ENCODE measurements at places on chromosomes 16 and 17.

- peak; percentile 54 for DNase-seq
Observed at GRCh38 chr17:39752241-39752881, 14.6 kb downstream of the GRB7 start.

DNA sequence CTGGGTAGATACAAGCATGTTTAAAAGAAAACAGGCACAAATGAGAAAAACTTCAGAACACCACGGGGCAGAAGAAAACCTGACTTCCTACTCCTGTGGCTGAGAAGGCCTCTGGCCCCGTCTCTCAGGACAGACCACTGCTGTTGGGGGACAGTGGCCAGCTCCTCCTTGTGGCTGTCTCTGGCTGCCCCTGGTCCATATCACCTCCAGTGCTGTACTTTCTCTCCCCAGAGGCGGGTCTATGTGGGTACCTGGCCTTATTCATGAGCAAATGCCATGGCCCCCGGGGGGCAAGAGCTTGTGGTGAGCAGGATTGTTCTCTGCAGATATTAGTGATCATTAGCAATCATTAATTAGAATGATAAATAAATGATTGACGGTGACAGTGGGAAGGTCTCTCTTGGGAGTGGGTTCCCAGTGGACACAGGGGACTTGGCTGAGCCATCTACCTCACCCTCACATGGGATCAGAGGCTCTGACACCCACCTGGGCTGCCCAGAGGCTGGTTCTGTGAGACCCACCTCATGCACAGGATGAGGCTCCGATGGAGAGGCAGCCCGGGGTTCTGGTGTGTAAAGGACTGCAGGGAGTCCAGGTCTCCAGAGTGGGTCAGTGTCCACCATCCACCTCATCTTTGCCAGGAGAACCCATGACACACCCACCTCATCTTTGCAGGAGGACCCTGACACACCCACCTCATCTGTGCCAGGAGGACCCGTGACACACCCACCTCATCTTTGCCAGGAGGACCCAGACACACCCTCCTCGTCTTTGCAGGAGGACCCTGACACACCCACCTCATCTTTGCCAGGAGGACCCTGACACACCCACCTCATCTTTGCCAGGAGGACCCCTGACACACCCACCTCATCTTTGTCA, 30.6 kb upstream of the CBFA2T3 start:
- DNase-seq = no peak

DNA sequence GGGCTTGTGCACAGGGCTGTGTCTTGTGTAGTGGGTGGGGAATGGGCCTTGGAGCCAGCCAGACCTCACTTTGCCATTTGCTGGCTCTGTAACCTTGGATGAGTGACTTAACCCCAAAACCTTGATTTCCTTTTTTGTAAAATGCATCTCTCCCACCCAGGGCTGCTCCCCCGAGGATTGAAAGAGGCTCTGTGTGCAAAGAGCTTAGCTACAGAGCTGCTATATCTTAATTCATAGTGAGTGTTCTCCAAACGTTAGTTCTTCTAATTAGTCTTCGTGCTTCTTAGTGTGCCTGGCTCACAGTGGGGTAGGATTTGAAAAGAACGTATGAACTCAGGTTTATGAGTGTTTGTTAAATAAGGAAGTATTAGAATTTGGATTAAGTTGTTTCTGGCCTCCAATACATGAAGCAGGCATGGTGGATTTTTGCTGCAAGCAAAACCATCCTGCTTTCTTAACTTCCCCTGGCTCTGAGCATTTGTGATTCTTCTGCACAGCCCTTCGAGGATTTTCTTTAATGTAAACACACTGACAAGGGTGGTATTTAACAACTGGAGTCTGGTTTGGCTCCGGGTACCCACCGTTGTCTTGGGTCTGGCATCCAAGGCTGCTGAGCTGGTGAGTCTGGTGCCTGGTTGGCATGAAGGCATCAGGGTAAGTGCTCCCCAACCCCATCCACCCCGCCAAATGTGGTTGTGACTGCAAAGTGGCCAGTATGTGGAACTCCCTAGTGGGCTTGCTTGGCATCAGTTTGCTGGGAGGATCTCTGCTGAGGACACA, 29.7 kb downstream of the KSR1 start:
- peak; percentile 50 for DNase-seq

- DNase-seq = peak; percentile 87
Observed at GRCh38 chr16:3054965-3055733, 8.8 kb downstream of the MMP25 start.

DNA sequence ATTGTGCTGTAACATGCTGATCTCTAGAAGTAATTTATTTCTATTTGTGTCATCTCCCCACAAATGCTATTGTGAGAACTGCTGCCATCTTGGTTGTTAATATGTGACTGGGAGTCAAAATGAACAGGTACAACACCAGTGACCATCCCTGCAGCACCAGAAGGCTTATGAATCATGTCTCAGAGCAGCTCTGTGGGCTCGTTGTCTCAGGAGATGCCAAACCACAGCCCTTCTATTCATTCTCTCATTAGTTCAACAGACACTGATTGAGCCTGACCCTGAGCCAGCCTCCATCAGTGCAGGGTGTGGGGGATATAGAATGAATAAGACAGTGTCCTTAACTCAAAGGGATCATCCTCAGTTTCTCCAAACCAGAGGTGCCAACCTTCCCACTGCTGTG, 92.5 kb downstream of the UTP18 start:
- DNase-seq = no peak

DNA sequence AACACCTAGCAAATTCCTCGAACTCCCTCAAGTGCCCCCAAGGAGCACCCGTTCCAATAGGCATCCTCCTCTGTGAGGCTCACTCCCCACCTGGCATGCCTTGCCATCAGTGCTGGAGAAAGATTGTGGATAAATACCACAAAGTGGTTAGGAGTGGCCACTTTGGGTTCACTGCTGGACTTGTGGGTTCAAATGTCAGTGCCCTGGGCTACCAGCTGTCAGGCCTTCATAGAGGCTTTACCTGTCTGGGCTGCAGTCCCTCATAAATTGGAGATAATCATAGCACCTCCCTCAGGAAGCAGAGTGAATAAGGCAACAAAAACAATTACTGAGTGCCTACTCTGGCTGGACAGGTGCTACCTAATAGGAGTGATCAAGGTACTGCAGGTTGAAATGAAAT, 1.5 kb upstream of the SYT17 start:
- no peak for DNase-seq

DNA sequence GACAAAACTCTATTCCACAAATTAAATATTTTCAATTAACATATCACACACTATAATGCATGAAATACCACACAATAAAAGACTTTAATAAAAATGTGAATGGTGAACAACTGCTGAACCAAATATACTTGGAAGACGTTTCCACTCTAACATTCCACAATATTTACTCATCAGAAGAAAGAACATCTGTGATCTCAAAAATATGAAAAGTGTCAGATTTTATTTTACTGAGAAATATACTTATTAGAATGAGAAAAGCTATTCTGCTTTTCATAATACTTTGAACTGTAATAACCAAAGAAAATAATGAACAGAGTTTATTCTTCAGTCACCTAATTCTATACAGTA, 181.8 kb upstream of the AXIN2 start:
- DNase-seq = no peak

GRCh38 chr17:49552070-49552751, 23.5 kb upstream of the NXPH3 start:
- DNase-seq = no peak

GRCh38 chr17:50176559-50177357, 11.0 kb downstream of the SGCA start:
- DNase-seq = no peak

DNA sequence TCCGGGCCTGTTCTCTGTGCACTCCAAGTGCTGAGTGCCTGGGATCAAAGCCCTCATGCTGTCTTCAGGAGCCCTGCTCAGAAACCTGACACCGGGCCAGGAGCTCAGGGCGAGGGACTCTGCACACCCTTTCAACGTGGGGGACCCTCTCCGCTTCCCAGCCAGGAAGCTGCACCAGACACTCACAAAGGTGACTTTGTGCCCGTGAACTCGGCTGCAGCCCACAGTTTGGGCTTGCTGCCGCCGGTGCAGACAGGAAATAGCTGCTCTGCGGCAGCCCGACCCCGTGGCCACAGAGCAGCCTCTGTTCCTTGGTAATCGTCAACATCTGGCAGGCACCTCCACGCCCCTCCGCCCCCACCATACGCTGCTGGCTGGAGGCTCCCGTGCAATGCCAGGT, 93.4 kb upstream of the METRNL start:
- no peak for DNase-seq
